GM23248 (cell line): ENCODE measurements at places on chromosomes 1 and 21. TPM values are rescaled to one million over a fixed set of nuclear protein-coding genes. Genes with fewer than 3 reads are reported as not detected.

MATN1 gene
- 0.32 TPM in 1 of 2 replicates, not detected in the other for total RNA-seq

FAM43B gene
- total RNA-seq: 0.11 TPM in 1 of 2 replicates, not detected in the other

OR6N1 gene
- total RNA-seq: not detected in 2 replicates

APOBEC4 gene
- not detected in 2 replicates for total RNA-seq

ZNF683 gene
- total RNA-seq: not detected in 2 replicates

LDLRAD2 gene
- total RNA-seq: not detected in 2 replicates

NIPAL3 gene
- total RNA-seq: 71.5 and 78.4 TPM in 2 replicates

ETV3L gene
- not detected in 2 replicates for total RNA-seq

CDCA8 gene
- total RNA-seq: 4.4 and 5.7 TPM in 2 replicates

PPIAL4G gene
- not detected in 2 replicates for total RNA-seq

TAS1R3 gene
- total RNA-seq: 0.54 TPM in 1 of 2 replicates, not detected in the other

VPS45 gene
- total RNA-seq: 42.0 and 49.2 TPM in 2 replicates

HMGCS2 gene
- total RNA-seq: not detected in 2 replicates

FCN3 gene
- not detected in 2 replicates for total RNA-seq

TOR1AIP1 gene
- 48.8 and 64.6 TPM in 2 replicates for total RNA-seq

QSOX1 gene
- 519 and 540 TPM in 2 replicates for total RNA-seq

GPR52 gene
- total RNA-seq: not detected in 2 replicates

CFAP410 gene
- total RNA-seq: 17.0 and 20.5 TPM in 2 replicates

IQCC gene
- 0.97 and 1.4 TPM in 2 replicates for total RNA-seq

GBP4 gene
- not detected in 2 replicates for total RNA-seq

LAMTOR5 gene
- total RNA-seq: 67.1 and 145 TPM in 2 replicates

BCAN gene
- total RNA-seq: not detected in 2 replicates

CLCNKB gene
- total RNA-seq: not detected in 2 replicates

ADAMTS5 gene
- 9.6 and 11.8 TPM in 2 replicates for total RNA-seq

DNAI4 gene
- total RNA-seq: 7.3 and 9.9 TPM in 2 replicates

GJA8 gene
- total RNA-seq: not detected in 2 replicates

GBP6 gene
- not detected in 2 replicates for total RNA-seq

LIN9 gene
- total RNA-seq: 2.8 and 4.0 TPM in 2 replicates

PDPN gene
- 0.25 and 1.1 TPM in 2 replicates for total RNA-seq

TNFSF18 gene
- 0.22 TPM in 1 of 2 replicates, not detected in the other for total RNA-seq

BGLAP gene
- total RNA-seq: not detected in 2 replicates

ANGEL2 gene
- total RNA-seq: 28.5 and 39.2 TPM in 2 replicates

CRNN gene
- not detected in 2 replicates for total RNA-seq

TRIM17 gene
- total RNA-seq: not detected in 2 replicates

ZMYND12 gene
- total RNA-seq: 0.13 and 3.2 TPM in 2 replicates

GPATCH4 gene
- 9.5 and 12.5 TPM in 2 replicates for total RNA-seq
